ENCODE measurements at places on chromosomes 3 and 15. TPM values are rescaled to one million over a fixed set of nuclear protein-coding genes. Genes with fewer than 3 reads are reported as not detected.

TGM4 gene
- total RNA-seq = 0.06 TPM

DNAH12 gene
- 0.77 TPM for total RNA-seq

BCHE gene
- total RNA-seq = 0.19 TPM

ANKRD63 gene
- total RNA-seq = not detected

RHCG gene
- total RNA-seq = not detected

GCNT3 gene
- total RNA-seq = 2.2 TPM

ARNT2 gene
- 11.1 TPM for total RNA-seq

KPNA4 gene
- 29.4 TPM for total RNA-seq

RHOV gene
- total RNA-seq = not detected

ZNF80 gene
- total RNA-seq = 0.06 TPM

KCNAB1 gene
- 0.57 TPM for total RNA-seq

MUC13 gene
- 0.17 TPM for total RNA-seq

KNG1 gene
- not detected for total RNA-seq

DNA sequence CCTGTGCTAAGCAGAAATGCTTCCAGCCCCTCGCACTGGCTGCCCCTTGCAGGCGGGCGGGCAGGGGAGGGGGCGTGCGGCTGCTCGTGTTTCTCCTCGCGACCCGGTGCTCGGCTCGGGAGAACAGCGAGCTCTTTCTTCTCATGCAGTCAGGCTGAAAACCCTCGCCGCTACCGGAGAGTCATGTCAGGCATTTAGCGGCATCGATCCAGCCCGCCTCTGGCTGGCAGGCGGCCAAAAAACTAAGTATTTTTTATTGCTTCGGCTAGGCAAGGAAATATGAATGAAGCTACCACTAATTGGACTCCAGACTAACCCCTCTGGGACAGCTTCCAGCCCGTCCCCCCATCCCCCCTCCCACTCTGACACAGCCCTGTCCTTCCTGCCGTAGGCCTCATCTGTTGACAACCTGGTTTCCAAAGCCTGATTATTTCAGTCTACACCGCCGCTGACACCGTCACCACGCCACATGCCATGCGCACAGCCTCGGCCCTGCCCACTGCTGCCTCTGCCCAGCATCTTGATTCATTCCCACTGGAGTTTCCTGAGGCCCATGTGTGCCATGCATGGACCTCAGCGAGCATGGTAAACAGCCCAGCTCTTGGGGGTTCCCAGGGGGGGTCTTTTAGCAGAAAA, 35.3 kb downstream of the TLE3 start:
- no peak for DNase-seq

DNA sequence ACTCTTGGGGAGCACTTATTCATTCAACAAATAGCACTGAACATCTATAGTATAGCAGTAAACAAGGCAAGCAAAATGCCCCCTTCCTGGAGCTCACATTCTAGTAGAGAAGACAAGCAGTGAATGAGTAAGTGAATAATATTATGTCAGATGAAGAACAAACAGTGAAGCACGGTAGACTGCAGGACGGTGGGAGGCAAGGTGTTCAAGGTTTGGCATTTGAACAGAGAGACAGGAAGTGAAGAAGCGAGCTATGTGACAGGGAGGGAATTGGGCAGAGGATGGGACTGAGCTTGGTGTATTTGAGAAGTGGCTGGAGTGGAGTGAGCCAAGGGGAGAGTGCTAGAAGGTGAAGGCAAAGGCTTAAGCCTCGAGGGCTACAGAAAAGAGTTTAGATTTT, 1.4 kb downstream of the CRELD1 start:
- no peak for DNase-seq

DNA sequence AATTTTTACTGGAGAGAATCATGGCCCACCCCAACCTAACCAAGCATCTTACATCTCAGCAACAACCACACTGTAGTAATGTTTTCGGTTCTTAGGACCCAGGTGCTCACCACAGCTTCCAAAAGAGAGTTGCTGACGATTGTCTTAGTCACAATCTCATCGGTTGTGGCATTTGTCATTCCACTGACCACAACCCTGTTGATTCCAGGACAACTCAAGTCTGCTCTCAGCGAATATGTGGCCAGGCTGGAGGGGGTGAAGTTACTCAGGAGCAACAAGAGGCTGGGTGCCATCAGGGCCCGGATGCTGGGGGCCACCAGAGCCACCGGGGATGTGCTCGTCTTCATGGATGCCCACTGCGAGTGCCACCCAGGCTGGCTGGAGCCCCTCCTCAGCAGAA, 25.9 kb downstream of the GALNT15 start:
- DNase-seq = peak; percentile 81

DNA sequence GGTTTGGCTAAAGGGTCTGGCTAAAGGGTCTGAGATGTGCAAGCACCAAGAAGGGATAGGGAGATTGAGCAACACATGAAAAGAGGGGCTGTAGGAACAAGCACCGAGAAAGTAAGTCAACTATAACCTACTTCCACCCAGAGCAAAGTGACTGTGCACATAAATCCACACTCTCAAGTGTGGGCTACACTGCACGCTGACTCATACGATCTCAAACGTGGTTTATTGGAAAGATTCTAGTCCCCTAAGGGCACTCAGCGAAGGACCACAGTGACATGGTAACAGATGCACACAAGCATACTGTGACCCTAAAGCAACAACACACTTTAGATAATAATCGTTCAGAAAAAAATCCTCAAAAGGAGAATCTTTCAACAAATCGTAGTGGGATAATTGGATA, 48.0 kb downstream of the EHHADH start:
- no peak for DNase-seq

- no peak for DNase-seq
Observed at GRCh38 chr3:23592961-23593931, 212.5 kb upstream of the UBE2E1 start.

DNA sequence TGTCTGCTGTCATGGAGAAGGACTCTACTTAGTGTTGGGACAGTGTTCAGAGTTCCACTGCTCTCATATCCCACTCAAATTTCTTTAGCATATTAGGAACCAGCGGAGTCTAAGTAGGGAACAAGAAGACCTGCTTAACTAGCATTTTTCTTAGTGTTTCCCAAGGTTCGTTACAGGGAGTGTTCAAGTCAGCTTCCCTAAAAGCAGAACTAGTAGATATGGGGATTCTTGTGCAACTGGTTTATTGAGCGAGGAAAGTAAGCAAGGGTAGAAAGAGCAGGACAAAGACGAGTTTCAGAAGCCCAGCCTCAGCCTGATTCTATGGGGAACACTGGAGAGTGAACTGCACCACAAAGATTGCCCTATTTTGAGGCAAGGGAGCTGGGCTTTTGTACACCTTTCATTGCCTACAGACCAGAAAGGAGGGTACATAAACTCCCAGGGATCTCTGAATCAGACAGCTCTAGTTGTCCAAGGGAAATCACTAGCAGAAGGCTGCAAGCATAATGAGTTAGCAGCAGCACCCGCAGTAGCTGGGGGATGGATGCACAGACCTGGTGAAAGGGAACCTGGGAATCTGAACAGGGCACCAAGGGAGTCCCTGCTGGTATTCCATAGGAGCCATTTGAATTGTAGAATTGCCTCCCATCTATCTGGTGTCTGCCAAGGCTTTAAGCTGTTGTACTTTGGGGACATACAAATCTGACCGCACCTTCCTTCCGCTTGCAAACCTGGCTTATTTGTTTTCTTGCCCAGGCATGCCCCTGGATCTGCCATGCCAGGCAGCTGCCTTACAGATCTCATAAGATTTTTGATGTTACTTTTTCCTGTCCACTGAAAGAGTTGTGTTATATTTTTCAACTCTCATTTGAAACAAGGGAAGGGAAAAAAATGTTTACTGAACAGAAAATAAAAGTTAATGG, 15.1 kb downstream of the CMTM7 start:
- DNase-seq = no peak

GRCh38 chr15:92519709-92520108, 126.0 kb downstream of the ST8SIA2 start:
- peak; percentile 75 for DNase-seq

GRCh38 chr3:84547971-84548970, 410.5 kb upstream of the CADM2 start:
- DNase-seq = peak; percentile 24

DNA sequence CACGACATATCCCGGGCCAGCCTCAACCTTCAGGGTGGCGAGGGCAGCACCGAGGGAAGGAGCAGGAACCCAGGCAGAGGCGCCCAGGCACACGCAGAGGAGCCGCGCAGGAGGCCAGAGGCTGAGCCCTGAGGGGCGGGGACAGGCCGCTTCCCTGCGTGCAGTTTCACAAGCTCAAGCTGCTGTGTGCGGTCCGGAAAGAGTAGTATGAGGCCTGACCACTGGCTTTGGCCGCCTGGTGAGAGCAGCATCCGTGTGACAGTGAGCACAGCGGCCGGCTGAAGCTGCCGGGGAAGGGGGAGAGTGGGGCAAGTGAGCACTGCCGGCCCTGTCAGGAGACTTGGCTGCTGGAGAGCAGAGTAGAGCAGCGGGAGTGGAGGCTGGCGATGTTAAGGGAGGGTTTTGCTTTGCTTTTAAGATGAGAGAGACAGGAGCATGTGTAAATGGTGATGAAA, 8.7 kb downstream of the ZDHHC19 start:
- DNase-seq = peak; percentile 33

- DNase-seq = peak; percentile 20
Observed at GRCh38 chr3:28186748-28187147, 54.7 kb upstream of the CMC1 start.

DNA sequence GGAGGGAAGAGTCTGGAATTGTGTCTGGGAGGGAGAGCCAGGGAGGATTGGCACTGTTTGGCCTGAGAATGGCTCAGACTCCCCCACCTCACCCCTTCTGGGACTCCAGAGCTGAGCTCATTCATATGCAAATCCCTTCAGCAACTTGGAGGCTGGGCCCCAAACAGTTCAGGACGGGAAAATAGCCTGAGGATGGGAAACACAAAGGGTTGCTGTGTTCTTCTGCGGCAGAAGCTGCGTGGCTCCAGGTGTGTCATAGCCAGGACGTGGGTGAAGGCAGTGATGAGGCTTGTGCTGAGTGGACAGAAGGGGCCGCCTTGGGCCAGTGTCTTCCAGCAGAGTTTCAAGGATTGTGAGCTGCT, 16.6 kb downstream of the MASP1 start:
- no peak for DNase-seq

GRCh38 chr3:122066331-122067213, 11.4 kb downstream of the CD86 start:
- no peak for DNase-seq

- no peak for DNase-seq
Observed at GRCh38 chr3:65811892-65812291, 226.8 kb downstream of the MAGI1 start.

DNA sequence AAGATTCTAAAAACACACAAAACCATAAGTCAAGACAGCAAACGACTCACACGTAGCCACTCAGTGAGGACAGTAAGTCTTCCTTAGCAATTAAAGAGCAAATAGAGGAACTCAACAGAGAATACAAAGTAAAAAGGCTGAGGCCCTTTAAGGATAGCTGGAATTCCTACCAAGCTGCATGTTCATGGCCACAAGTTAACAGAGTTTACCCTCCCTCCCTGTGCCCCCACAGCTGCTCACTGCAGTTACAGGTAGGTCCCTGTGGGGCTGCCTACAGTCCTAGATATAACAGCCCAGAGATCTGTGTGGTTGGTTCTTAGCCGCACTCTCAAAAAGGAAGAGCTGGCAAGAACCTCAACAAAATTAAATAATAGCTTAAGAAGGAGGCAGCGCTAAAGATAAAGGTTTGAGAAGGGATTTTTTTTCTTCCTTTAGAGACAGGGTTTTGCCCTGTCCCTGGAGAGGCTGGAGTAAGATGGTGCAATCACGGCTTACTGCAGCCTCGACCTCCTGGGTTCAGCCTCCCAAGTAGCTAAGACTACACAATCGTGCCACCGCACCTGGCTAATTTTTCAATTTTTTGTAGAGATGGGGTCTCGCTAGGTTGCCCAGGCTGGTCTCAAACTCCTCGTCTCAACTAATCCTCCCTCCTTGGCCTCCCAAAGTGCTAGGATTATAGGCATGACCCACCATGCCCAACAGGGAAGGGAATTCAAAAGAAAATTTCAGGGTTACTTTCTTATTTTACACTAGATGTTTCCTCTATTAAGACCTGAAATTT, 19.3 kb downstream of the SFMBT1 start:
- DNase-seq = no peak

- no peak for DNase-seq
Observed at GRCh38 chr15:72420576-72420975, 22.5 kb downstream of the TMEM202 start.

DNA sequence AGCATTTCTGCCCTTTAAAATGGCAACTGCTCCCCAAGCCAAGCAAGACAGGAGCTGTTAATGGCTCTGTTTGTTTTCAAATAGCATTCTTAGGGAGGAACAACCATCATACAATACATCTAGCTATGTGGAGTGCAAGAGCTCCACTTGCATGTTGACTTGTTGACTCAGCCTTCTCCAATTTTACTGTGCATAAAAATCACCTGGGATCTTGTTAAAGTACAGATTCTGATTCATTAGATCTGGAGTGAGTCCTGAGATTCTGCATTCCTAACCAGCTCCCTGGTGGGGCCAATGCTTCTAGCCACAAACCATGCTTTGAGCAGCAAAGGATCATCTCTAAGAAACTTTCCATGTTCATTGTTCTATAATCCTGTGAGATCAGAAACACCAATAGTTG, 171.4 kb downstream of the THRB start:
- no peak for DNase-seq

GRCh38 chr3:13420831-13421765, 976 bp upstream of the NUP210 start:
- no peak for DNase-seq

- no peak for DNase-seq
Observed at GRCh38 chr15:62060896-62061280, 641 bp upstream of the VPS13C start.

DNA sequence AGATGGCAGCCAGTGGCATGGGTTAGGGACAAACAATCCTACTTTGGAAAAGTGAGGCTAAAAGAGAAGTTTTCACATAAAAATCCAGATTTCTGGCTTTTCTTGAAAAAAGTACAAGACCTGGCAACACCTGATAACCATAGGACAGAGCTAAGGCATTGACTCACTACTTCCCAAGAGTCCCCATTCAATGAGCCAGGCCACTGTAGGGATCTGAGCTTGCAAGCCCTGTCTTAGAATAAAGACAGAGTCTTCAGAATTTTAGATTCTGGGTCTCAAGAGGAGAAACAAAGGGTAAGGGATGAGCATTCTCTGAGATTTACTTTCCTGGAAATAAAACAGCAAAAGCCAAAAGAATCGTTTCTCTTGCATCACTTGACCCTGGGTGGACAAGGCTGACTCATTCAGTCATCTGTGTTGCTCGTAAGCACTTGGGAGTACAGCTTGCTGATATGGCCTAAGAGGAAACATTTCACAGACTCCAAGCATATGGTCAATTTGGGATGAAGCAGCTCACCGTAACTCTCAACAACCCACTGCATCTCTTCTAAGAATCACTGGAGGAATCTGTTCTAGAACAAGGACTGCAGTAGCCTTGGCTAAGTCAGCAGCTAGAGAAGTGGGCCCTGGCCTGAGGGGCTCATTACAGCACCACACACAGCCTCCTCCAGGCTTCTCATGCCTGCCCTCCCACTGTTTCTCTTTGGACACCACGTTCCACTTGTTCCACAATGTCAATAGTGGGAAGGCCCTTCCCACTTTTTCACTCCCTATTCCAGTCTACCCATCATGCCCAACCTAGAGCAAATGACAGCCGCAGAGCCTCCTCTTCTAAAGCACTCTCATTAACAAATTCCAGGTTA, 86.2 kb downstream of the RFTN1 start:
- DNase-seq = peak; percentile 89
